Activated CD4-positive, alpha-beta T cell treated with anti-CD3 and anti-CD28 coated beads, Interleukin-2, amount 10 ng/mL, durations not matched to agents 24 days and 14 days (primary cell): ENCODE measurements at places on chromosomes 2 and 18.
A peak's percentile ranks its signal among the peaks of the same experiment; 100 is the strongest.

- DNase-seq: no peak
Measured at GRCh38 chr2:204655101-204655500, 109.8 kb downstream of the PARD3B start.

GRCh38 chr2:118738524-118739308, 108.7 kb downstream of the EN1 start:
- no peak for DNase-seq

- DNase-seq: no peak
Measured at GRCh38 chr2:10575609-10576280, 114.0 kb downstream of the NOL10 start.

GRCh38 chr2:240604291-240604938, 17.9 kb downstream of the CAPN10 start:
- DNase-seq: no peak

DNA sequence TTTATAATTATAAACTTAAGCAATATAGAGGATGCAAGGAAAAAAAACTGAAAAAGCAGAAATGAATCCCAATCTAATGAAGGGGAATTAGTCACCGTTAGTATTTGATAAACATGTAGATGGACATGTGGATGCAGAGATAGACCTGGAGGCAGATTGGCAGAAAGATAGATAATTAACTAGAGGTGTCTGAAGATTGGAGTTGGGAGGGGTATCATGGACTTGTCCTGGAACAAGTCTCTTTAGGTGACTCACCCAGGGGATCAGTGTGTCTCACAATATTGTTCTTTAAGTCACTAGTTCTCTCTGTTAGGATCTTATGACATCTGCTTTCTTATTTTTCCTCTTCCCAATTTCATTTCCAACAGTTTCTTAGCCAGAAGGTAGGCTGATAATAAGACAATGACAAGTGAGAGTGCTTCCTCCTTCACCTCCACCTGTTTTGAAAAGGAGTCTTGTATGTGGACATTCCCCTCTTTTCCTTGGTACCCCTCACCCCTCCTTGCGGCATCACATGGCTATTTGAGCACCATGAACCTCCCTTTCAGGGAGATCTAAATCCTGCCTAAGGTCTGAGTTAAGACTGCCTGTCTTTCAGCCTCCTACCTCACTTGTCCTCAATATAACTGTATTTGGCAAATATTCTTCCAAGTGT, 987.7 kb downstream of the TSN start:
- no peak for DNase-seq

DNA sequence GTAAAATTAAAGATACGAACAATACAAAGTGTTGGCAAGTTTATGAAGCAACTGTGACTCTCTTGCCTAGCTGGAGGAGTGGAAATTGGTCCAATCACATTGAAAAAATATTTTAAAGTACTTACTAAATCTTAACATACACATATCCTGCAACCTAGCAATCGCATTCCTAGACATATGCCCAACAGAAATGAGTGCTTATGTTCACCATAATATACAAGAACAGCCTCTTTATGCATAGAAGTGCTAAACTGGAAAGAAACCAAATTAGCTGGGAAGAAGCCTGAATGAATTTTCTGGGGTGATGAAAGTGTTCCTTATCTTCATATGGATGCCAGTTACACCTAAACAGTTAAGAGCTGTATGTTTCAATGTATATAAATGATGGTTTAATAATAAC, 98.9 kb downstream of the HNMT start:
- no peak for DNase-seq

DNA sequence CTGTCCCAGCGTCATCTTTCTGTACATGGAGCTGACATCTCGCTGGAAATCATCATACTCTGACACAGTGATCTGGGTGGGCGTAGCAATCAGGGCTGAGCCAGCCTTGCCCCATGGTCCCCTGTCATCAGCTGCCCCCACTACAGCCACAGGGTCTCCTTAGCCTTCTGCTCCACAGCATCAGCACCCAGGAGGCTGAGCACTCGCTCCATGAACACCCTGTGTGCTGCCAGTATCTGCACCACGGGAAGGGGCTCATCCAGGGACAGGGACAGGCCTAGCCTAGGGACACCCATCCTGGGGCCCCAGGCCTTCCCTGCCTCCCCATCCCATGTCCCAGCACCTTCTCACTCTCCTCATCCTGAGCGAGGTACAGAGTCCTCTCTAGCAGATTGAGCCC, 11.4 kb downstream of the ALPG start:
- no peak for DNase-seq

DNA sequence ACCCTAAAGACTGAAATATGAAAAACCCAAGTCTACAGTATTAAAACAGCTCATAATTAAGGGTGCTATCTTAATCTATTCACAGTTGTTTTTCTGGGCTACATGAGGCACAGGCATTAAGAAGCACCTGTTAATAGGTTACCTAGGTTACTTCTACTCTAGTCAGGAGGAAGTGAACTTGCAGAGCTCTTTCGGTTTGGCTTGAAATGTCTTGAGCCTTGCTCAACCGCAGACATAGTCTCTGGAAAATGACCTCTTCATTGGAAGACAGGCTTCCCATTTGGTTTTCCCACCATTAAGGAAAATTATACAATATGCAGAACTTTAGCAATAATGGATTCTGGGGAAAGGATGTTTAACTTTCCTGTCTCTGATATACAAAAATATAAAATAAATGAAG, 142.3 kb upstream of the KCNJ3 start:
- DNase-seq: no peak

GRCh38 chr2:226256237-226256636, 543.4 kb downstream of the IRS1 start:
- no peak for DNase-seq

DNA sequence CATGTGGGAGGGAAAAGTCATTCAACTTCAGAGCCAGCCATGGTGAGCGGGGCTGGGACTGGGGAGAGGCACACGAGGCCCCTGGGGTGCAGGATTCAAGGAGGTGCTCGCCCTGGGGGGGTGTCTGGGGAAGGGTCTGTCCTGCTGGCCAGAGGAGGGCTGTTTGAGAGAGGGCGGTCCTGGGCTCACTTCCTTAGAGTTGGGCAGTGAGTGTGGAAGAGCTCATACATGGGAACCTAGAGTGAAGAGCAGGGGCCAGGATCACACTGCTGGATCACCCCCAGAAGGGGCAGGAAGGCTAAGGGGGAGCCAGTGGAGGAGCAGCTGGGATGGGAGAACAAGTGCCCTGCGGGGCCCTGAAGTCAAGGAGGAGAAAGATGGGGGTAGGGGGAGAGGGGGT, 6.5 kb downstream of the SH3BP4 start:
- DNase-seq: no peak

DNA sequence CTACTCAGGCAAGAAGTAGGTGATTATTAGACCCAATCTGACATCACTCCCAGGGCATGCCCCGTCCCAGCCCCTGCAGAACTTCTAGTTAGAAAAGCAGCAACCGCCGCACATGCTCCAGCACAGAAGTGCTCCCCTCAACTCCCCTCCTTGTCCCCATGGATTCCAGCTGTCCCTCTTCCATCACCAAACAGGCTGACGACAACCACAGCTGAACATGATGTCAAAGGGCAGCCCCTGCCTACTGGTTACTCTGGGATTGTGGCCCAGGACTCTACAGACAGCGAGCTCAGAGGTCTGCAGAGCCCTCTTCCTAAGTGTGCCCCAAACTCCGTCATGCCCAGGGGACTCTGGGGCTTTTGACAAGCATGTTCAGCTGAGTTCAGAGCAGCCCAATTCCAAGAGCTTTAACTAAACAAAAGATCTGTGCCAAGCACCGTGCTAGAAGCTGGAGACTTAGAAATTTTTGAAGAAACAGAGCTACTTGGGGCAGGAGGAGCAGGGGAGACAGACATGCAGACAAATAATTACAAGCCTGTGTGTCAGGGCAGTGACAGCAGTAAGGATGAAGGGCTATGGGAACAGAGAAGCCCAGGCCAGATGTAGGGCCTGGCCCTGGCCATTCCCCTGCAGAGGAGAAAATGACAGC, 148.1 kb downstream of the BCL11A start:
- DNase-seq: no peak

- no peak for DNase-seq
Measured at GRCh38 chr2:143451642-143452281, 322.5 kb downstream of the ARHGAP15 start.

DNA sequence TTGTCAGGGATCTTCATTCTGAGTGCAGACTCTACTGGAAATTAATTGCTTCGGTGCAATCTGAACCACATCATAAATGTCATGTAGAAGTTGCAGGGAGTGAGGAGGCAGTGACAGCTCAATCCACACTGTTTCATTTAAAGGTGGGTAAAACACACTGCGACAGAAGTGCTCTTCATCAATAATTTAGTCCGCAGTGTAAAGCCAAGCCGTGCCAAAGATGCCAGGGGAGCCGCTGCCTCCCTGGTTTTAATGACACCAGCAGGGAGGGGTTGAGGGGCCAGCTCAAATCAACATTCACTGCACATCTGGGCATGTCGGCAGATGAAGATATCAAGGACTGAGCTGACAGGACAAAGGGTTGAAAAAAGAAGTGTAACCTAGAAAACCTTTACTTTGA, 305.7 kb upstream of the VRK2 start:
- no peak for DNase-seq

- no peak for DNase-seq
Measured at GRCh38 chr2:31729442-31730092, 148.8 kb upstream of the SRD5A2 start.

- DNase-seq: no peak
Measured at GRCh38 chr2:236348976-236349375, 84.8 kb upstream of the ASB18 start.

- DNase-seq: peak; percentile 64
Measured at GRCh38 chr2:230262246-230262645, 36.7 kb downstream of the SP140 start.

- DNase-seq: no peak
Measured at GRCh38 chr2:172701250-172701649, 34.4 kb upstream of the RAPGEF4 start.

DNA sequence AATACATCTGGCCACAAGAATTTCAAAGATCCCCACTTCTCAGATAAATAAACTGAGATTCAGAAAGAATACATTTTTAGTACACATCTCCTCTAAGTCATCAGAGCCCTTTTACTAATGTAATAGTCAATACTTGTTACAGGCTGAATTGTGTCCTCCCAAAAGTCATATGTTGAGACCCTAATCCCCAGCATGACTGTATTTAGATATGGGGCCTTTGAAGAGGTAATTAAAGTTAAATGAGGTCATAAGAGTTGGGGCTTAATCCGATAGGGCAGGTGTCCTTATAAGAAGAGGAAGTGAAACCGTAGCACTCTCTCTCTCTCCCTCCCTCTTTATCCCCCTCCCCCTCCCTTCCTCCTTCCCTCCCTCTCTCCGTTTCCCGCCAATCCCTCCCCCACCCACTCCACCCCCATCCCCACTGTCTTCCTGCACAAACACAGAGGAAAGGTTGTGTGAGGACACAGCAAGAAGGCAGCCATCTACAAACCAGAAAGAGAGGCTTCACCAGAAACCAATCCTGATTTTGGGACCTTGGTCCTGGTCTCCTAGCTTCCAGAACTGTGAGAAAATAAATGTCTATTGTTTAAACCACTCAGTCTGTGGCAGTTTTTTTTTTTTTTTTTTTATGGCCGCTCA, 66.6 kb upstream of the ZNF397 start:
- no peak for DNase-seq

- no peak for DNase-seq
Measured at GRCh38 chr2:60861736-60862135, 19.6 kb upstream of the REL start.

- DNase-seq: no peak
Measured at GRCh38 chr18:58276789-58277739, 233.0 kb downstream of the NEDD4L start.

- no peak for DNase-seq
Measured at GRCh38 chr2:62010632-62011256, 105.3 kb downstream of the COMMD1 start.

DNA sequence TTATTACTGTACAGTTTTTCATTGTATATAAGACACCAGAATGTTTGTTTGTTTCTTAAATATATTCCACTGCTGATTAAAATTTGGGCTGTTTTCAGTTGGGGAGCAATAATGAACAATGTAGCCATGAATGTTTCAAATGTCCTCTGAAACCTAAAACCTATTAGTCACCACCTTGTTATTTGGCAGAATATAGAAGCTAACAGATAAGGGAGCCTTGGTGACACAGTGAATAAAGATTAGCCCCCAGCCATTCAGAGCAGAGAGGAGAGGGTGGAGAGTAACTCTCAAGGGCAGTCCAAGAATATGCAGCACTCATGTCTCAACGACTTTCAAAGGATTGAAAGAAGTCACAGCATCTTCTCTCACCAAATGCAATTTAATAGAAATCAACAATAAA, 43.1 kb upstream of the ATP8B1 start:
- DNase-seq: no peak

DNA sequence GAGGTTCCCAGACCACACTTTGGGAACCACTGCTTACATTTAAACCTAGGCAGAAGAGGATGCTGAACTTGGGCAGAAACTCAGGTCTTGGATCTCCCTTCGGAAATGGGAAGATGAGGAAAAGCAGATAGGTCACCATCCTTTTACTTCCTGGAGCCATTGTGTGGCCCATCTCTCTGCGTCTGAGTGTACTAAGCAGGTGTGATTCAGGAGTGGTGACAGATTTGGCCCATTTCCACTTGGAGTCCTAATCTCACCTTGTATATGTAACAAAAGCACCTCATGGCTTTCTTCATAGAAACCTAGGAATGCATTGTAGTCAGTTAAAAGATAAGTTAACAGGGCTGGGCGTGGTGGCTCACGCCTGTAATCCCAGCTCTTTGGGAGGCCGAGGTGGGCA, 71.0 kb downstream of the PRKCE start:
- no peak for DNase-seq

DNA sequence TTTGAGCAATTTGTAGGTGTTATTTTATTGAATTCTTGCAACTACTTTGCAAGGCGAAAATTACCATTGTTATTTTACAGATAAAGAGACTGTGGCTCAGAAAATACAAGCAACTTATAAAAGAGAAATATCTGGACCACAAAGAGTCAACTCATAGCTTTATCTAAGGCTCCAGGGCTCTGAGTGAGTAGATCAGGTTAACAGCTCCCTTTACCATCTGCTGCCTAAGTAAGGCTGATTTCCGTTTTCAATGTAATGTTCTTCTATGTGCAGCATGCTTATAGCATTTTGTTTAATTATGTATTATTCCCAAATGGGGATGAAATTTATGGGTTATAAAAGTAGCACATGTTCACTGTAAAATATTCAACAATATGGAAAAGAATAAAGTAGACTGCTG, 299.1 kb upstream of the TNP1 start:
- DNase-seq: no peak

- no peak for DNase-seq
Measured at GRCh38 chr2:234406085-234406484, 90.8 kb downstream of the ARL4C start.

DNA sequence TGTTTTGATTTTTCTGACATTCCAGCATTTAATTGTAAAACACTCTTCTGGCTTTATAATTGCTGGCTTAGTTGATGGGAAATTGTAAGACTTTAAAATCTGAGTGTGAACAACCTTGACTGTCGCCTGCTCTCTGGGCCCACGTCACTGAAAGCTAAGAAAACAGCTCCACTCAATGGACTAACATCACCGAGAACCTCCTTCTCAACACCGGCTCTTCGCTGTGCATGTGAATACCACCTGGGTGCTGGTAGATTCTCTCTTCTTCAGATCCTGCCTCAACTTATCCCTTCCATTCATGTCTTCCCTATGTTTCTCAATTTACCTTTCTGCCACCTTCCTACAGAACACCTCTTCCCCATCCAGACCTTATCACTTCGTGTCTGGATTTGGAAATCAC, 523.1 kb upstream of the ID2 start:
- peak; percentile 11 for DNase-seq
